ENCODE measurements at places on chromosomes 1 and 21.

DNA sequence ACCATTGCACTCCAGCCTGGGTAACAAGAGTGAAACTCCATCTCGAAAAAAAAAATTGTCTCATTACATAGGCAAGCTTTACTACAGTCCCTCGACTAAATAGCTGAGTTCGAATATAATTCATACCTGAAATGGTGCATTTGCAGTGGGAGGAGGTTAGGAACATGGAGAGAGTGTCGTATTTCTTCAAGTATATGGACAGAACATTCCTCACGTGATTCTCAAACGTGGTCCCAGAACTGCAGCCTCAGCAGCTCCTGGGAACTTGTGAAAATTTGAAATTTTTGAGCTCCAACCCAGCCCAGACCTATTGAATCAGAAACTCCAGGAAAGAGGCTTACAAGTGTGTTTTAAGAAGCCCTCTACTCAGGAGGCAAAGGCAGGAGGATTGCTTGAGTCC, 7.2 kb downstream of the CDA start:
- no peak for DNase-seq

DNA sequence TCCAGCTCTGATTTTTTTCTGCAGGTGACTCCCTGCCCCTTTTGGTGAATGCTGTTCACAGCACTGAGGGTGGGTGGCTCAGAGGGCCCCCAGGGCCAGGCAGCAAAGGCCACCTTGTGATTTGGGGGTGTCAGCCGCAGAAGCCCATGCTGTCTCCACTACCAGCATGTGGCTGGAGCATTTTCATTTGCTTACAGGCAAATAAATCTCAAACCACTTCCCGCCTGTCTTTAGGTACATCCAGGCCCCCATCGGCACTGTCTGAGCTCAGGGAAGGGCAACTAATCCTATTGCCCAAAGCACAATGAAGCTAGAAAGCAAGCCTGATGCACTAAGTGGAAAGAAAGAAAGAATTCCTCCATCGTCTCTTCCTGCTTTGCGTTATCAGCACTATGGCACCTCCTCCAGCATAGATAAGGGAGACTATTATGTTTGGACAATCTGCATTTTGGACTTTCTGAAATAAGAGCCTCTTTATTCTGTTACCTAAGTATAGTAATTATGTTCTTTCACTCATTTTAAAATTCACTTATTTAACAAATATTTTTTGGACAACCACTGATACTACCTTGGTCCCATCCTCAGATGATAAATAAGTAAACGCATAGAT, 100.5 kb upstream of the TLR5 start:
- no peak for DNase-seq

DNA sequence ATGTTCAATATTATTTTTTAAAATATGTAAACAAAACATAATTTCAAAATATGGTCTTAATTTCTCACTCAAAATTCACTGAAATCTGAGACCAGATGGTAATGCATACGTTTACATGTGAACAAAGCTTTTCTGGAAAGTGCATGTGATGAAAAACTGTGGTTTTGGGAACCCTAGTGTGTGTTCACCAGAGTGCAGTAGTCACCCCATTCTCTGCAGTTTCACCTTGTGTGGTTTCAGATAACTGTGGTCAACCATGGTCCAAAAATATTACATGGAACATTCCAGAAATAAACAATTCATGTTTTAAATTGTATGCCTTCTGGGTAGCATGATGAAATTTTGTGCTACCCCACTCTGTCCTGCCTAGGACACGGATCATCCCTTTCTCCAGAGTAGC, 2021.9 kb downstream of the MRPL39 start:
- DNase-seq: peak; percentile 2

- DNase-seq: no peak
Measured at GRCh38 chr1:3159121-3159520, 90.1 kb downstream of the PRDM16 start.

- peak; percentile 41 for DNase-seq
Measured at GRCh38 chr1:50425376-50426107, 2.3 kb upstream of the DMRTA2 start.

DNA sequence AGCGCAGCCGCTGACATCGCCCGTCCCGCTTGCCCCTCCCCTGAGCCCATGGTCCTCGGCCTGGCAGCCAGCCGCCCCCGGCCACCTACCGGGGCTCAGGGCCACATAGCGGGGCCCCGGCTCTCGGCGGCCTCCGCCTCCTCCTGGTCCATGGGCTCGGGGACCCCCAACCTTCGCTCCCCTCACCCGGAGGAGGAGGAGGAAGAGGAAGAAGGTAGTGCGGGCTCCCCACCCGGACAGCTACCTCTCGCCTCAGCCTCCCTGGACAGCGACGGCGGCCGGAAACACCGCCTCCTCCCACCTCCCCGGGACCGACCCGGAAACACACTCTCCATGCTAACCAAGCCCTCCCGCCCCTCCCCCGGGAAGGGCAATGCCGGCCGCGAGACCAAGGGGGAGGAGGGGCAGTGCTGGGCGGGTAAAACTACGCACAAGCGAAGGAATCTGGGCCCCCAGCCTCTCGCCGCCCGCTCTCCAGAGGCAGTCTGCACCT, at the start of gene KIAA0319L:
TSS of gene KIAA0319L (minus strand) at position 286 of the 493 bp plus-strand sequence. CDS start 2,912 bp downstream, outside the sequence.
- no peak for DNase-seq

GRCh38 chr1:17191990-17192242, 13.0 kb upstream of the PADI1 start:
- no peak for DNase-seq

GRCh38 chr1:36876990-36877389, 157.3 kb downstream of the GRIK3 start:
- no peak for DNase-seq

DNA sequence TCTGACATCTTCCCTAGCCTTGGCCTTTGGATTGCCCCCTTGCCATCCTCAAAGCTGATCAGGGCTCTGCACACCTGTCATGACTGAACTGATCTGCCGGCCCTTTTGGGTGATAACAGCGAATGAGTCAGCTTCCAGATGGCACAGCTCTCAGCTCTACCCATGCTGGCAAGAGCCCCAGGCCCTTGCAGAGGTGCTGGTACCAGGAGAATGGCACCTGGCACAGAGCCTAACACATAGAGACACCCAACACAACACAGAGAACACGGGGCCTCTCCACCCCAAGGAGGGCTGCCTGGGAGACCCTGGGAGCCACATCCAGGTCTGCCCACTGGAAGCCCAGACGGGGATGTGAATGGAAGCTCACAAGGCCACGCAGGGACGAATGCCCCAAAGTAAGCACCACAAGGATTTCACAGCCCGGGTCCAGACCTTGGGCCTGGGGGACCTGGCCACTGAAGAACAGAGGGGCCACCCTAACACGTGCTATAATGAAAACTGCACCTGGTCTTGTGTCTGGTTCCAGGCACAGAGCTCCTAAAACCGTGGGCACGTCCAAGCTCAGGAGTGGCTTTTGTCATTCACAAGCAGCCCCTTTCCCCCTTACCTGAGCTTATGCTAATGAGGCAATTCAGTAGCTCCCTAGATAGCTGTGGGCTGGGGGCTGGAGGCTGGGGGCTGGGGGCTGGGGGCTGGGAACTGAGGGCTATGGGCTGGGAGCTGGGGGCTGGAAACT, 160.5 kb downstream of the NPHP4 start:
- DNase-seq: no peak

DNA sequence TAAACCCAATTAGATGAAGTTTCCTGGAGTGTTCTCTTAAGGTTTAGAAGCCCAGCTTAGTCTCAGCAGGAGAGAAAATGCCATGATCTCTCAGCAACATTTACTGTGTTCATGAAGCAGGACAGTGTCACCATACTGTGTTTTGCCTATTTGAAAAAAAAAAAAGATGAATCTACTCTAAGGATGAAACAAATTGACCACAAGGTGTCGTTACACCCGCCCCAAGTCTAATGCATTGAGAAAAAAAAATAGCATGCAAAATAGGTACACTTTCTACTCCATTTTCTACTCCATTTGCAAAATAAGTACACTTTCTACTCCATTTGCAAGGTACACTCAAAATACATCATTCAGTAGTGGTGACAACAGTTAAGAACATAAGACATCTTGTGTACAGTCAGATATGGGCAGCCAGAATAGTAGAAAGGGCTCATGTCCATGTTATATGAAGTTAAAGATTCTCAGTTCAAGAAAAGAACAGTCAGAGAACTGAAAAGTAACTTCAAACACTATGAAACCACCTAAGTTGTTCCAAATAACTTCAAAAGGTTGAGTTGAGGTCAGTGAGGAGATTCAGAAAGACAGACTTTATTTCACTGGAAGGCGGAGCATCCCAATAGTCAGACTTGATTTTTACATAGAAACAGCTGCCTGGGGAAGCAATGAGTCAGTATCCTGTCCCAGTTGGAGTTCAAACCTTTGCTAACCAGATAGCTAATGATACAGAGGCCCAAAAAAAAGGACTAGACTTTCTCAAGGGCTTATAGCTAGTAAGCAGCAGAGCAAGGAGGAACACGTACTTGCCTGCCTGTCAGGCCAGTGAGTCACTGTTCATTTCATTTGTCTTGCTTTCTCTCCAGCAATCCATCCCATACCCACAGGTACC, 13.3 kb downstream of the PLPPR5 start:
- peak; percentile 92 for DNase-seq

DNA sequence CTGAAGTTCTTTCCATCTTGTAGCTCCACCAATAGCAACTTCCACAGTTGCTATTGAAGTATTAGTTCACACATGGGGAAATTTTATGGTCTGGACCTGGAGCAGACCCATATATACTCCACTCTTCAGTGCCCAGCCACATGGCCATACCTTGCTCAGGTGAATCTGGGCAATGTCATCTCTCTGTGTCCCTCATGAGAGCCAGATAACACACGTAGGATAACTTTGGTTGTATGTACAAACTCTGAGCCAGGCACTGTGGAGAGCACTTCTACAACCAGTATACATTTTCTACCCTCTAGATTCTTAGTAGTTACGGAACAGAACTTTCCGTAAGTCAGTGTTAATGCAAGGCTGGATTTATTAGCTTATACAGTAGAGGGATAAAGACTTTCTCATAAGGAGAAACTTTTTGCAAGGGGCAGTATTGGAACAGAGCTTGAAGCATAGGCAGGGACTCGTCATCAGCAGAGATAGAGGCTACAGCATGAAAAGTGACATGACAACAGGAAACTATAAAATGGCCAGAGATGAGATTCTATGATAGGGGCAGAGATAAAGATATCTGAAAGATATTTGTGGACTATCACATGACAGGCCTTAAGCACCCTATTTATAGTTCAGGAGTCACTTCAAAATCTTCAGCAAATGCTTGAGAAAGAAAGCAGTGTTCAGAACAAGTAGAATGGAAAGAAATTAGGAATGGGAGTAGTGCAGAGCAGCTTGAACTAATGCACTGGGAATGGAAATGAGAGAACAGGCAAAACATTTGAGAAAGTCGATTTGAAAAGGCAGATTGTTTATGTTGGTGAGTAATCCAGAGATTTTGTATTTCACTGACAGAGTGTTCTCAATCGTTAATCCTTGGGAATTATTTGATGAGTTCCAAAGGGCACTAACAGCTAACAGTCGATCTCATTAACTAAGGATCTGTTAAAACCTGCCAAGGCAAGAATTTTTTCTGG, 481.8 kb downstream of the USP25 start:
- DNase-seq: peak; percentile 17

GRCh38 chr1:61605607-61606321, 119.2 kb downstream of the TM2D1 start:
- peak; percentile 66 for DNase-seq

GRCh38 chr1:18875107-18875795, 15.8 kb upstream of the TAS1R2 start:
- peak; percentile 73 for DNase-seq

GRCh38 chr1:23869051-23869450, 961 bp upstream of the FUCA1 start:
- DNase-seq: no peak

DNA sequence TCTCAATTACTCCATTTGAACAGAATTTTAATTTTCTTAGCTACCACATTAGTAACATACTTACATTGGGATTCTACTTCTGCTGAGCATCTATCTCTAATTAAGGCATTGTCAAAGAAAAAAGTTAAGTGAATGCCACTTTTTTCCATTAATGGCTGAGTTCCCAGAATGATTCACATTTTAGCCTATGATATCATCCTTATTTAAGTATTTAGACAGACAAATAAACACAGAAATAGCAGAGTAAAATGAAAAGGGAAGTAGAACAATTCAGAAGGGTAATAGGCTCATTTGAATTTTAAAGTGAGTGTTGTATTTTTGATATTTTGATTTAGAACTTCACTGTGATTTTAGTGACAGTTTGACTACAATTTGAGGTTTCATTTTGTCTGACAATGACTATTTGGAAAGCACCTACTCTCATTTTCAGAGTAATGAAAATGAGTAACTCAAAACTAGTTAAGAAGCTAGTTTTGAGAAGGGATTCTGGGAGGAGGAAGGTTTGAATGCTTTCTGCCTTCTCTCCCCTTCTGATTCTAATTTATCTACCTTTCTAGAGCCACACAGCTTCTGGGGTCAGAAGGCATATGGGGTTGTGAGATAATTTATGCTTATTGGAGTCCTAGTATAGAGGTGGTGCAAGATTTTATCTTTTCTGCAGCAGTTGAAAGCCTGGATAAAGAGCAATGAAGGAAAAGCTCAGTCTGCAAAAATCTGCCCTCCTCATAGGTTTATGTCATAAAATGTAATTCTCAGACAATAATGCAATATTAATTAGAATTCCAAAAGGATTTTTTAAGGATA, 15.5 kb downstream of the LYPLAL1 start:
- peak; percentile 75 for DNase-seq

- no peak for DNase-seq
Measured at GRCh38 chr1:53906121-53906520, 12.1 kb downstream of the DIO1 start.

- no peak for DNase-seq
Measured at GRCh38 chr1:17544776-17545350, 5.4 kb downstream of the ARHGEF10L start.

DNA sequence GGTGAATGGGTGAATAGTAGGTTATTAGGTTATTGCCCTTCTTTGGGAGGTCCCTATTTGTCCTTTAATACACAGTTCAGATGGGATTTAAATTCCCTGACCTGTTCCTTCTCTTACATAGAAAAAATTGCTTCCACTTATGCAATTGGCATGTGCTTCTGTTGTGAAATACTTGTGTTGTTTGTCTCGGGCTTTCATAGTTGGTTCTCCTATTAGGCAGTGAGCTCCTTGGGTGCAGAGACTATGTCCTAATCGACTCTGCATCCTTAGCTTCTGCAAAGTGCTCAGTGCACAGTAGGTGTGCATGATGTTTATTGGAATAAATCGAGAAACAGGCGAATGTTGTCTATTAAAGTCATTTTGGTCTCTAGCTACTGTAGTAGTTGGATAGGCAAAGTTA, 1.3 kb upstream of the PDE4B start:
- peak; percentile 7 for DNase-seq

GRCh38 chr1:245987219-245987545, 519.9 kb downstream of the SMYD3 start:
- DNase-seq: no peak

DNA sequence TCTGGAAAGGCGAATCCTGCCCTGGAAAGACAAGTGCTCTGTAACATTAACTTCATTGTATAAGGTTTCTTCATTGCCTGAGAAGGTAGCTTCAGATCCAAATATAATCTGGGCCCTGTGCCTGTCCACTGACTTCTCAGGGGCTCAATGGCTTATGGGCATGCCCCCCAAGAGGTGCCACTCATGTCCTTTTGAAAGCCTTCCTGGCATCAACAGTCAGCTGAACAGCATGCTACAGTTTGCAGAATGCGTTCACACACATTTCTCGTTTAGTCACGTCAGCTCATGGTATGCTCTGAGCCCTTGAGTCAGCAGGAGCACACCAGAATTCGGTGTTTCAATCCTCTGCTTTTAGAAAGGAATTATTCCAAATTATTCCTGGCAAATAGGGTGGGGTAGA, 23.8 kb downstream of the TMCC2 start:
- no peak for DNase-seq

- no peak for DNase-seq
Measured at GRCh38 chr1:42046761-42047507, 106.3 kb upstream of the GUCA2B start.

GRCh38 chr1:3386205-3387002, 68.1 kb upstream of the ARHGEF16 start:
- no peak for DNase-seq

GRCh38 chr1:239242404-239242803, 144.0 kb upstream of the CHRM3 start:
- DNase-seq: no peak
